ENCODE measurements at places on chromosomes 11 and 22.

DNA sequence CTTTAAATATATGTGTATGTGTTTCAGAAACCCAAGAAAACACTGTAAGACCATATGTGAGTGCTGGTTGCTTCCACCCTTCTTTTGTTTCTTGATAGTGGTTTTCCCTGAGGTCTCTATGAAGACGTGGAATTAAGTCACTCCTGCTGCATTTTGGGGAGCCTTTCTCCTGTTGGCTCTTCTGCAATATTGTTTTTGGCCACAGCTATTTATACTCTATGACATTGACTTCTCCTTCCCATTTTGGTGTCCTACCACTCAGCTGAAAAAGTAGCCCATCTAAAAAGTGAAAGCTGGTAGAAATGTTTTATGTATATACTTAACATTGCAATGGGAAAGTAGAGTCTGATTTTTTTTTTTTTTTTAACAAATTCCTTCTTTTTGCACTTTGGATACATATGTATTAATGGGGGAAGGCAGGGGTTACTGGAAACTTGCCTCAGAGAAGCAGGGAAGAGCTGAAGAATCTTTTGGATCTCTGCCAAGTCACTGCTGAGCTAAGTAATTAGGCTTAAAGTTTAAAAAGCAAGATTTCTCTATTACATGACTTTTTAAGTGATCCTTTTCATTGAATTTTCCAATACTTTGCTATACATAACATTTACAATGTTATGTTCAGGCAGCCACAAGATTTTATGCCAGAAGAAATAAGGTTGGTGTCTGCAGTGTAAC, 1.8 kb downstream of the TTC17 start:
- no peak for DNase-seq

GRCh38 chr11:122104341-122104740, 11.7 kb downstream of the BLID start:
- DNase-seq: no peak

- no peak for DNase-seq
Measured at GRCh38 chr11:4211991-4212390, 117.4 kb downstream of the RRM1 start.

GRCh38 chr11:60700689-60701468, 1.5 kb downstream of the MS4A8 start:
- peak; percentile 63 for DNase-seq

- no peak for DNase-seq
Measured at GRCh38 chr11:10407055-10407454, 48.0 kb upstream of the AMPD3 start.

DNA sequence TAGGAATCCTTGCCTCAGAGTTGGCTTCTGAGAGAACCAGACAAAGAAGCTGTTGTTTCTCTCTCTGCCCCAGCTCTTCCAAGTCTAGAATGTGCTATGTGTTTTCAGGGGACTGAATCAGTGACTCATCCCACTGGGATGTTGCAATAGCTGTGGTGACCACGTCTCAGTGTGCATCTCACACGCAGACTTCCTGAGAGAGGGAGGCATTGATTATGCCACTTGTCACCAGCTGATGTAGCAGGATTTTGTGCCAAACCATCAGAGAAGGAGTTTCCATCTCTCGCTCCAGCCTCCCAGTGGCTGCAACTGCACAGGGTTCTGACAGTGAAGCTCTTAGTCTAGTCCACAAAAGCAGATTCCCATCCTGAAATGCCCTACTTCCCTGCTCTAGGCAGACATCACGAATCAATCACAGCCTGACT, 455.8 kb downstream of the MIAT start:
- DNase-seq: no peak

DNA sequence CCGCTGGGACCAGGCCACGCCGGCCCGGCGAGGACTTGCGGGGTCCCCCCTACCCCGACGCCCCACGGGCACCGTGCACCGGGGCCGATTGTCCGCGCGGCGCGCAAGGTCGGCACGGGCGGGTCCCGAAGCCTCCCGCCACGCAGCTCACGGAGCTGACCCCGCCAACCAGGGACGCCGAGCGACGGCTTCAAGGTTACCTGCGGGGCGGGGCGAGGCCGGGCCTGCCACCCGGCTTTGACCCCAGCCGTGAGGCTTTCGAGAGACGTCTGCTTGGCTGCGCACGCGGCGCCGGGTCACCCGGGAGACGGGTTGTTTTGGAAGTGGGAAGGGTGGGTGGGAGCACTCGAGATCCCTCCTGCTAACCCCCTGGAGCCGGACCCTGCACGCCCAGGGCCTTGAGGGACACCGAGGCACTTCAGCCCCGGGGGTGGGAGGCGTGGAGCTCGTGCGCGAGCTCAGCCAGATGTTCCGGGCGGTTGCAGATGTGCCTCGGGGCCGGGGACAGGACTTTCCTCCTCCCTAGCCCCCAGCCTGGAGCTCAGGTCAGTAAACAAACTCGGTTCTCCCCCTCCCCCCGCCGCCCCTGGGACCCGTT, 3.2 kb upstream of the WNT11 start:
- peak; percentile 27 for DNase-seq

- DNase-seq: no peak
Measured at GRCh38 chr11:11320825-11321224, 32.2 kb downstream of the CSNK2A3 start.

DNA sequence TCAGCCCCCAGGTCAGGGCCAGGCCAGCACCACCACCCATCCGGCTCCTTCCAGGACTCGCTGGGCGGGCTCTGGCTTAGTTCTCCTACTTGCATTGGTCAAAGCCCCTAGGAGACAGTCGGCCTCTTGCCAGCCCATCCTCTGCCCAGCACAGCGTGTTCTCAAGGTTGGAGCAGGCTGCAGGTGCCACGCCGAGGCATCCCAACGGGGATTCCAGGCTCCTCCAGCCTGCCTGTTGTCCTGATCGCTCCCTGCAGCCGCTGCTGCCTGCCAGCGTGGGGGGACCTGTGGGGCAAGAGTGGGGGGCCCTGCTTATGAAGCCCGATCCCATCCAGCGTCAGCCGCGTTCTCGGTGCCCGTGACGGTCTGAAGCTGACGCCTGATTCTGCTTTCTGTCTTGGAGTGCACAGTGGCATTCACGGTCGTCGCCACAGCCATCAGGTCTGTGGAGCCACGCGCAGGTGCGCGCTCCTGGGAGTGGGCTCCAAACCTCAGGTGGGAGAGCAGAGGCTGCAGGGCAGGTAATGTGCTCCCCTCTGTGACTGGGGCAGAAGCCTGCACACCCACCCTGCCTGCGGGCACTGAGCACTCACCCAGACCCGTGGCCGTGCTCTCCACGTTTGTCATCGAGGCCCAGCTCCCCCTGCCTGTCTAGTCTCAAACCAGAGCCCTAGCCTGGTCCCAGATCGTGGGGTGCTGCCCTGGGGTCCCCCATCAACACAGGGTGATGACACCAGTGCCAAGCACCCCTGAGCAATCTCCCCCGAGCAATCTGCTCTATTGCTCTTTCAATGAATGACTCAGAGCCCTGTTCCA, 991.6 kb downstream of the BRD1 start:
- no peak for DNase-seq

GRCh38 chr11:126716456-126717083, 284.0 kb downstream of the KIRREL3 start:
- DNase-seq: no peak

GRCh38 chr11:42906226-42906625, 405.6 kb upstream of the API5 start:
- no peak for DNase-seq

- no peak for DNase-seq
Measured at GRCh38 chr11:35571696-35572095, 46.3 kb upstream of the PAMR1 start.

- no peak for DNase-seq
Measured at GRCh38 chr11:14330881-14331280, 28.1 kb downstream of the RRAS2 start.

Measured in NCI-H1930 (cell line).